ENCODE measurements at places on chromosomes 7 and 10.

GRCh38 chr7:143886826-143887477 is 15.0 kb downstream of the TCAF1 start:
- no peak for DNase-seq

GRCh38 chr7:50631639-50632038 is 66.4 kb upstream of the DDC start:
- no peak for DNase-seq

- no peak for DNase-seq
Measured at GRCh38 chr10:37872283-37872682, 14.9 kb upstream of the ZNF248 start.

- no peak for DNase-seq
Measured at GRCh38 chr10:12360461-12360860, 11.1 kb downstream of the CAMK1D start.
